ENCODE measurements at places on chromosomes 4 and X. TPM values are rescaled to one million over a fixed set of nuclear protein-coding genes. Genes with fewer than 3 reads are reported as not detected.

DNA sequence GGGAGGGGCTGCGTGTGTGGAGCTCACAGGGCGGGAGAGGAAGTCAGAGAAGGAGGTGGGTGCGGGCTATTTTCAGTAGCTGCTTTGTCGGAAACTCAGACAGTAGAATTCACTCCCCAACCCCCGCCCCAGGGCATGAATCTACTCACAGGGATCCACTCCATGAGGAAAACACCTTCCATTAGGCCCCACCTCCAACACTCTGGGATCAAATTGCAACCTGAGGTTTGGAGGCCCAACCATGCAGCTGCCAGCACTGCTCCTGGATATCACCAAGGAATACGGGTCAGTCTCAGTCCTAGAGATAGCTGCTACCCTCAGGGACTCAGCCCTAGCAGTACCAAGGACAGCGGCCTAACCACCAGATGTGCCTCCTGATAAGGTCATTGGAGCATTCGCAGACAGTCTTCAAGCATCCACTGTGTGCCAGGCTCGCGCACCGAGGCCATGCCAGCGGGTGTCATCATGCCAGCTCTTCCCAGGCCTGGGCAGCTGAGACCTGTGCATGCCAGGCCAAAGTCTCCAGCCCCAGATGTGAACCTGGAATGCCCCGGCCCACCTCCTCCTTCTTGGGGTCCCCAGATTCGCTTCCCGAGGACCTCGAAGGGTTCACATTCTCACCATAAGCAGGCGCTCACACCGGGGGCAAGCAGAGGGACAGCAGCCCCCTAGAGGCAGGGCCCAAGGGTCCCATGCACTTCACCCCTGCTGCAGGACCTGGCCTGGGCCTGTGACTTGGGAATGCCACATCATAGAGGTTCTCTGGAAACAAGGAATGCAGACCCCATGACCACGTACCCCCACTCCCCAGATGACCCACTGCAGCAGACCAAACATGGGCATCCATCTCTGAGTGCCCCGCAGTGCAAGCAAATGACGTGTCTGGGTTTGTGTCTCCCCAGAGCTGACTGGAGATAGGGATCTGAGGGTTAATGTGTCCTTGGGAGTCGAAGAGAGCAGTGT, 102.3 kb downstream of the ADRA2C start:
- no peak for DNase-seq

GRCh38 chrX:41293269-41293668, 40.7 kb upstream of the DDX3X start:
- no peak for DNase-seq

Gene TRO
- 99.2 TPM for total RNA-seq

Gene TBC1D9
- 47.6 TPM for total RNA-seq

DNA sequence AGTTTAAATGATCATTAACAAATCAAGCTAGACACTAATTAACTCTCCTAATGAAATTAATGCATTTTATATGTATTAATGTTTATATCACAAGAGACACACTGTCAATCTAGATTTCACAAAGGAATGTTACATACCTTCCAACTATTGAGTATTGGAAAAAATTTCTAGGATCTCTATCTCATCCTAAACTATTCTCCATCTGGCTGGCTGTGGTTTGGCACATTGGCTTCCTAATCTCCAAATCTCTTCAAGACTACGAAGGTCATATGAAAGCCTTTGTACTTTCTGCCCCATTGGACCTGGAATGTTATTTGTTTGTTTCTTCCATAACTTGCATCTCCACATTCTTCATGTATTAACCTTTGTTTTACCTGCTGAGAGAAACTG, 1160.0 kb downstream of the ADGRL3 start:
- no peak for DNase-seq

Gene NR3C2
- 27.0 TPM for total RNA-seq

Gene CXCL11
- total RNA-seq: not detected

Gene SPRY1
- total RNA-seq: 23.6 TPM

DNA sequence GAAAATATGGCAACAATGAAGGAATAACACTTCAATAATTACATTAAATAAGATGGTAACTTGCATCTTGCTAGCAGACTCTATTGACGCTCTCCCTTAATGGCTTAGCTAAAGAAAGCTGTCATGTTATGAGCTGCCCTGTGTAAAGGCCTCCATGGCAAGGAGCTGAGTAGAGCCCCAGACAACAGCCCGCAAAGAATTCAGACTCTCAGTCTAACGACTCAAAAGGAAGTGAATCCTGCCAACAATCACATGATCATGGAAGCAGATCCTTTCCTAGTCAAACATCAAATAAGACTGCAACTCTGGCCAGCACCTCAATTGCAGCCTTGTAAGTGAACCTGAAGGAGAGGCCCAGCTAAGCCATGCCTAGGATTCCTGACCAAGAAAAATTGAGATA, 157.6 kb downstream of the MAB21L2 start:
- no peak for DNase-seq

Gene RENBP
- 7.0 TPM for total RNA-seq

Gene UGT2B10
- not detected for total RNA-seq

GRCh38 chr4:155854582-155855226, 11.4 kb downstream of the ASIC5 start:
- DNase-seq: peak; percentile 1

DNA sequence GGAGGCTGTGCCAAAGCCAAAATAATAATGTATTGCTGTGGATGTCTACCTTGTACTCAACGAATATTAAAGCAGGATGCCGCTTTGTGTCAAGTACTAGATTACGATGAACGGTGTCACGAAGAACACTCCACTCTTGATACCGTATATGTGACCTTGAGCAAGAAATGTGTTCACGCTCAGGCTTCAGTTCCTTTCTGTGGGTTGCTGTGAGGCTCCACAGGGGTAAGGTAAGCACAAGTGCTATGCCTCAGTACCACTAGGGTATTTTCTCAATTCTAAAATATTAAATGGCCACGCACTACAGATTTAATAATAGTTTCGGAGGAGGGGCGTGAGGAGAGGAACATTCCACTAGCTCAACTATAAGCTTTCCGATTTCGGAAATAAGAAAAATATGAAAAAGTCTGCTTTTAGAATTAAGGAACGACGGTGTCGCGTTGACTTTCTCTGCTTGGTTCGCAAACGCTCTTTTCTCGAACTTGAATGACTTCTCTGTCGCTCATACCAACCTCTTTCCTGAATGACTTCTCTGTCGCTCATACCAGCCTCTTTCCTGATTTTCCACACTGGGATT, 607 bp upstream of the SCOC start:
- DNase-seq: no peak

Measured in spinal cord (tissue), 10 donors.